Activated naive CD4-positive, alpha-beta T cell treated with Interleukin-2 at 50 U/mL for 16 hours (primary cell): ENCODE measurements at places on chromosomes 11 and 22.

DNA sequence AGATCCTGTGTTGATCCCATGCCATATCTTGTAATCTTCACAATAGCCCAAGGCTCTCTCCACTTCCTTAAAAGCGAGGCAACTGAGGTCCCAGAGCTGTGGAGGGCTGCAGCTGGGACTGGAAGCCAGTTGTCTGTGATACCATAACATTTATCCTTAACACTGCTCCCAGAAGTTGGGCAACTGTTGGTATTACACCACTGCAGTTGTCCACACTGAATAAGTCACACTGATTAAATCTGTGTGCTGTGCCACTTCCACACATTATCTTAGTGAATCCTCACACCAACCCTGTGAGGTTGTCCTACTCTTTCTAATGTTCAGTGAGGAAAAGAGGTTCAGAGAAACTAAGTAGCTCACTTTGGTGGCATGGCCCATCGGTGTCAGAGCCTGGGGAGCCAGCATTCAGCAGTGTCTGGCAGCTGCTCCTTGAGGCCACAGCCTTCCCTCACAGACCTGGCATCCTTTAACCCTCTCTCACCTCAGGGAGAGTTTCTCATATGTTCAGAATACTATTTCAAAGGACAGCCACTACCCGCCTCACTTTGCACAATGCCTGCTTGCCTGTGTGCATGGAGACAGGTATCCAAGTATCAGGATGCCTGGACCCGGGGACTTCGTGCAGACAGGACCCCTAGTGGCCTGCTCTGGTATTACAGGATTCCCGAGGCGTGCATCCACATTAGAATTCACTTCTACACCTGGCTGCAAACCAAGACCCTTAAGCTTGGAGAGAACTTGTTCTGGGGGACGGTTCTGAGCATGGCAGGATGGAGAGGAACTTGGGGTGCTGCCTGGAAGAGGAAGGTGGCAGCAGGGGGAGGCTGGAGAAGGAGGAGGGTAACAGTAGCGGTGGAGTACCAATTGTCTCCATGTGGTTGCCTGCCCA, 221.9 kb upstream of the TBCEL start:
- peak; percentile 44 for DNase-seq

DNA sequence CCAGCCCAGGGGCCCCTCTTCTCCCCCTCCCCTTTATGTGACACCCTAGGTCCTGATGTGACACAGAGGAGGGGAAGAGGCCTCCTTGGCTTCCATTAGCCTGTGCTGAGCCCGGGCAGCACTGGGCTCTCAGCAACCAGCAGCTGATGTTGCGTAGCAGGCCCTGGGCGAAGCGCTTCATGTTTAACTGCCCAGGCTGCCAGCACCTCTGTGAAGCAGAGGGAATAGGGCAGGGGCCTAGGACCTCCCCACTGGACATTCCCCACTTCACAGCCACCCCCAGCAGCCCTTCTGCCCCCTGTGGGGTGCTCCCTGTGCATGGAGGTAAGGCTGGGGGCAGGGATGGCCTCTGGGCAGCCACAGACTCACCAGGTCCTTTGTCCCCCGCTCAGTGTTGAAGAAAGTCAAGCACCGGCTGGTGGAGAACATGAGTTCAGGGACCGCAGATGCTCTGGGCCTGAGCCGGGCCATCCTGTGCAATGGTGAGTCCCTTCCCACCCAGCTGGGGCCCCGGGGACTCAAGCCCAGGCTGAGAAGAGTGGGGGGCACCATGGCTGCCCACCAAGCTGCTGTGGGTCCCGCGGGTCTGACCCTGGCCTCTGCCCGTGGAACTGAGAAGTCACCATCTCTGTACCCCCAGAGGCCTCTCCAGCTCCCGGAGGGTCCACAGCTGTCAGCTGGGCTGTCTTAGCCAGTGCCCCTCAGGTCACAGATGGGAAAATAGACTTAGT, 11.6 kb downstream of the PICK1 start:
- no peak for DNase-seq

DNA sequence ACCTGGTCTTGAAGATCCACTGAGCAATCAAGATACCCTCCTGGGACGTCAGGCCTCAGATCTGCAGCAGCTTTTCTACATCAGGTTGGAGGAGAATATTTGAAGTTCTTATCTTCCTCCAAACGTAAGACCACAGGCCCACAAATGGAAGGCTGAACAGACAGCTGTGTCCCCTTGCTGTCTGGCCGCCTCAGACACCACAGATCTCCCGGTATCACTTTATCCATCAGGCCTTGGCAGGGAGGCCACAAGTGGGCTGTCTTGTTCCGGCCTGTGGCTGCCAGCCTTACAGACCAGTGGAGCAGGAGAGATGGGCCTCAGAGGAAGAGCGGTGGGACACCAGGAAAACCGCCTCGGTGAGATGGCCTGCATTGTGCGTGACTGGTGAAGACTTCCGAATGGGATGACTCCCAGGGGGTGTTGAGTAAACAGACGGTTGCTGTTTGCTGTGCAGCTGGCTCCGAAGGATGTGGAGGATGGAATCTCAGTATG, 15.9 kb downstream of the UBASH3B start:
- no peak for DNase-seq

DNA sequence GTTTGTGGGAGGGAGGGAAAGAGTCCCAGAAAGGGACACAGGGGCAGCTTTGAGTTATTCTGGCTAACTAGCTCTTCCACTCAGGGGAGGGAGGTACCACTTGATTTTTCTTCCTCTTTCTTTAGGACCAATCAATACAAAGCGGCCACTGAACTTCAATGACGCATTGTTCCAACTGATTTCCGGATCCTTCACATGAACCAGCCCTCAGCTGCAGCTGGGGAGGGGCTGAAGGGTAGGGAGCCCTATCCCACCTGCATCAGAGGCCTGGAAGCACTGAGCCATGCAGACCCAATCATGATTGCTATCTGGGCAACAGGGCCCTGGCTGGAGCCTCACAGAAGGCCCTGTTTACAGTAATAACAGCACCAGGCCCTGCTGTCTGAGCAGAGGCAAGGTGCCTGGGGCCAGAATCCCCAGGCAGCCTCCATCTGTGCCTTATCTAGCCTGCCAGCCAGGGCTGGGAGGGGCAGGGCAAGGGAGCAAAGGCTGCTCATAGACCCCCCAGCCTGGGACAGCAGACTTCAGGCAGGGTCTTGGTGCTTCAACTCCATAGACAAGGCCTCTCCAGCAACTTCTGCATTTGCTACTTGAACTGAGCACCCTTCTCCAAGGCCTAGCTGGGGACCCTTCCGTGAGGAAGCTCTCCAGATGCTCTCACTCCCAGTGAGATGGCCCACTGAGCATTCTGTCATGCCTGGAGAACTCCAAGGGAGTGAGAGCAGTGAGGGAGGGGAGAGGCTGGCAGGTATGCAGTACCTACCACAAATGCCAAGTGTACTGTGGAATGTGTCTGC, 22.5 kb downstream of the CLPB start:
- no peak for DNase-seq

- peak; percentile 64 for DNase-seq
Measured at GRCh38 chr11:18115360-18116127, 9.7 kb upstream of the SAAL1 start.

GRCh38 chr22:28955817-28956216, 72.4 kb downstream of the ZNRF3 start:
- DNase-seq = peak; percentile 72

DNA sequence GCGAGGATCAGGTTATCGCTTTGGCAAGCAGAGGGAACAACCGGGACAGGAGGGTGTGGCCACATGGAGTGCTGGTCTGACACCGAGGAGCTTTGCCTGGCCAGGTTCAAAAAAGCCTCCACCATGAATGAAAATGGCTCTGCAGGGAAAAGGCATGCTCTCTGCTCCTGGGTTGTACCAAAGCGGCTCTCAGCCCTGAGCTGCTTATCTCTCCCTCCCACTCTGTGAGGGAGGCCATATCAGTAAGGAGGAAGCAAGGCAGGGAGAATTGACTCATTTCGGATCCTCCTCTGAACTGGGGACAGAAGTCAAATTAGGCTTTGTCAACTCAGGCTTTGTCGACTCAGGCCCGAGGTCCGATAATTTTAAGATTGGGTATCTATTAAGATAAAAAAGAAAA, 82.9 kb upstream of the CRTAM start:
- DNase-seq = no peak

DNA sequence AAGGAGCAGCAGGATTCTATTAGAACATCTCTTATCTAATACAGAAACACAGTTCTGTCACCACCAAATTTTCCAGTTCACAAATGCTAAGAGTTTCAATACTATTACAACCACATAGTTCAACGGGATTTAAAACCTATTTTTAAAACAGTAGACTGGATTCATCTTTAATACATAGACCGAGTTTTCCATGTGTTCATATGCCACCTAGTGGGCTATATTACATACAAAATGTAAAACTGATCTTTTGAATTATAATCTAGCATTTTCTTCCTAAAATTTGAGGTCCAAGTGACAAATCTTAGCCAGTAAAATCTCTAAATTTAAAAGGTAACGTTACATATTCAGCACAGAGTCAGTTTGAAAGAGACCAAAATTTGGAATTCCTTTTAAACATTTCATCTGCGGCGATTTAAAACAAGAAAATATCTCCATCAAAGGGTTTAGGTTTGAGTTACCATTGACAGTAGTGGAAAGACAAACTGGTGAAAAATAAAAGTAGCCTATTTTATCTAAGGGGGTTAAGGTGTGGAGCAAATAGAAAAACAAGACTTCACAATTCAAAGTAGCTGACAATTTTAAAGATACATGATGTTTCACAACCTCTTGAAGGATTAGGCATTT, 269.3 kb upstream of the MPPED2 start:
- no peak for DNase-seq

- DNase-seq = no peak
Measured at GRCh38 chr11:118998822-118999221, 884 bp downstream of the CENATAC start.

DNA sequence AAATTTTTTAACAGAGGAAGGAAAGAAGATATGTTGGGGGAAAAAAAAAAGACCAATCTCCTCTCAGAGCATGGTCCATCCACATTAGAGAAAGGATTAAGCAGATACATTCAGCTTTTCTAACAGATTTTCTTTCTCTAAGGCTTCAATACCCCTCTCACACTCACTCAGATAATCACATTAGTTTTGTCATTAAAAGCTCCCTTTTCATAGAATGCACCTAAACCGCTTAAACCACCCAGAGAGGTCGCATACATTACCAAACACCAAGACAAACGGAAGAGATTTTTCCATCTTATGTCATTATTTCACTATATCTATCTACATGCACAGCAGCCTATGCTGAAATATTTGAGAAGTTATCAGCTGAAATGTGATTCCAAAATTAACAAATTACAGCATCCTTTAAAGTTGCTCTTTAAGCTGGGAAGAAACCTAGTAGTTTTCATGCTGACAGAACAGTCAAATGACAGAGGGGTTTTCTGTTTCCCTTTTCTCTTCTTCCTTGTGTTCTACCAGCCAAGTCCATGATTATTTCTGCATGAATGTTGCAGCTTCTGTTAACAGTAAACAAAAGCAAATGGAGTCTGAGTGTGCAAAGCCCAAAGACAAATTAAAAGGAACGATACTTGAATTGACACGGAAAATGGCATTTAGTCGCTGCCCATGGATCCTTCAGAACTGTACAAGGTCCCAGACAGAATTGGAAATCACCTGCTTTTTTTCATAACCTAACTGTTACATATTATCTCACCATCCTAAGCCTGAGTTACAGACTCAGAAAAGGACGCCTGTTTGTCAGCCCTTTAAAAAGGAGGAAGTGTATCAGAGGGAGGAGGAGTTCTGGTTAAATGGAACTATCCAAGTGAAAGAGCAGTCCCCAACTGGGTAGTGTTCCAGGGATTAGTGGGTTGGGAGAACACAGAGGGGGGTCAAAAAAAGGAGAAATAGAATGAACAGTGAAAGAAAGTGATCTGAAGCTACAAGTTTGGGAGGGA, 54.6 kb downstream of the PRCP start:
- no peak for DNase-seq

GRCh38 chr11:131977854-131978253, 607.4 kb downstream of the NTM start:
- DNase-seq = no peak

DNA sequence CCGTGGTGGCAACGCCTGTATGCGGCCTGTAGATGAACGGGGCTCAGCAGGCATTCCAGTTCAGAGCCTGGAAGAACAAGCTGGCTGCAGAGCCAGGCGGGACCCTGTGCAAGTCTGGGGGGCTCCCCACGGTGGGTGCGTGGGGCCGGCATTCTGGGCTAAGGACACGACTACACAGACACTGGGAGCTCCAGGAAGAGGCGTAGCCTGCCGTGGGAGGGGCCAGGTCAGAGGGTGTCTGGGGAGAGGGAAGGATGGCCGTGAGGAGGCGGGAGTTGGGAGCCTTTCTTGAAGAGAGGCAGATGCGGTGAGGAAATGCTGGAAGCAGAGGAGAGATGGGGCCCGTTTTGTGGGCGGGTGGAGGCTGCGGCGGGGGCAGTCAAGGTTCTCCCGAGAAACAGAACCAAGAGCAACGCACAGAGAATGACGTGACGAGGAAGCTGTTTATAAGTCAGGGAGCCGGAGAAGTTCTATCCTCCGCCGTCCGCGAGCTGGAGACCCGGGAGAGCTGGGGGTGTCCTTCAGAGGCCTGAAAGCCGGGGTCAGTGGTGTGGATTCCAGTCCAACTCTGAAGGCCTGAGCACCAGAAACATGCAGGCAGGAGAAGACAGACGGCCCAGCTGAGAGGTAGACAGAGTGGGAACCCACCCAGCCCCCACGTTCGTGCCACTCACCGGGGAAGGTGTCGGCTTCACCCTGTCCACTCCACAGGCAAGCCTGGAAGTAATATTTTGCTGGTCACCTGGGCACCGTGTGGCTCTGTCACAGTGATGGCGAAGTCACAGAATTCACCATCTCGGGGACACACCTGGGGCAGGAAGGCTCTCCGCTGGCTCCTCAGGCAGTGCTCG, 529.6 kb downstream of the BRD1 start:
- DNase-seq = no peak

GRCh38 chr22:35458547-35459422, 58.8 kb downstream of the MCM5 start:
- no peak for DNase-seq

DNA sequence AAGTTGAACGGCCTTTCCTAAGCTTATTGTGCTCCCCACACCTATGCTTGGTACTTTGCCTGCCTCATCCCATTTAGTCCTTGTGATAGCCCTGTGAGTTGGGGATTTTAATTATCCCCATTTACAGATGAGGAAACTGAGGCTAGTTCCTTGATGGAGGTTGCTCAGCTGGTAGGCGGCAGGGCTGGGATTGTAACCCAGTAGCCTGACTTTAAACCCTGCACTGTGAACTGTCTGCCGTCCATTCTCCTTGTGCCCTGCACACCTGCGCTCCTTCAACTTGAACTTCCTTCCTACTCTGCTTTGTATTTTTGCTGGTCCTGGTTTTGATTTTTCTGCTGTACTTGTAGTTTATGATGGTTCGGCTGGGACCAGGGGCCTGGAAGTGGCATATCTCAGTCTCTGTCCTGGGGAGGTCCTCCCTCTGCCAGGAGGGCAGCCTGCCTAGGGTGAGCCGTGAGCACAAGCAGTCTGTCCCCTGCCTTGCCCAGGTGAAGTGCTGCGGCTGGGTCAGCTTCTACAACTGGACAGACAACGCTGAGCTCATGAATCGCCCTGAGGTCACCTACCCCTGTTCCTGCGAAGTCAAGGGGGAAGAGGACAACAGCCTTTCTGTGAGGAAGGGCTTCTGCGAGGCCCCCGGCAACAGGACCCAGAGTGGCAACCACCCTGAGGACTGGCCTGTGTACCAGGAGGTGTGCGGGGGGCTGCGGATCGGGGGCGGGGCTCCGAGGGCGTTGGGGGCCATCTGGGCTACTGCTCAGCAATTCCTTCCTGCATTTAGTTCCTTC, 52.4 kb downstream of the CD82 start:
- DNase-seq = no peak

GRCh38 chr11:27898166-27898565, 197.9 kb upstream of the BDNF start:
- DNase-seq = no peak

- no peak for DNase-seq
Measured at GRCh38 chr11:79794057-79794456, 353.2 kb upstream of the TENM4 start.

- DNase-seq = no peak
Measured at GRCh38 chr11:30635401-30635989, 49.3 kb upstream of the MPPED2 start.
